Mammary epithelial cell (primary cell): ENCODE measurements at places on chromosomes 3 and 15. TPM values are rescaled to one million over a fixed set of nuclear protein-coding genes. Genes with fewer than 3 reads are reported as not detected.

The RAB43 gene
- 21.6 and 30.5 TPM in 2 replicates for total RNA-seq

The VIPR1 gene
- 4.7 and 7.1 TPM in 2 replicates for total RNA-seq

The GRAMD2A gene
- total RNA-seq = 45.0 TPM

The IL17RD gene
- total RNA-seq = 6.1 and 9.8 TPM in 2 replicates

The TBC1D2B gene
- total RNA-seq = 15.7 TPM

The LRRC31 gene
- not detected for total RNA-seq

The GOLGA8J gene
- total RNA-seq = not detected in 2 replicates

The TMEM108 gene
- not detected in 2 replicates for total RNA-seq

The FMN1 gene
- 6.7 TPM for total RNA-seq

The WDR93 gene
- total RNA-seq = not detected in 2 replicates

The BTLA gene
- total RNA-seq = not detected in 2 replicates

The CRABP1 gene
- not detected in 2 replicates for total RNA-seq

The SMCO1 gene
- total RNA-seq = not detected

The XIRP1 gene
- total RNA-seq = not detected in 2 replicates

The FETUB gene
- 0.24 TPM in 1 of 2 replicates, not detected in the other for total RNA-seq
